ENCODE measurements at places on chromosomes 7 and 10.

- no peak for DNase-seq
Observed at GRCh38 chr10:92750791-92751533, 61.2 kb downstream of the HHEX start.

- DNase-seq, result no peak
Observed at GRCh38 chr7:30467271-30467670, 11.3 kb downstream of the NOD1 start.

- no peak for DNase-seq
Observed at GRCh38 chr7:30971440-30971839, 7.7 kb downstream of the GHRHR start.

- no peak for DNase-seq
Observed at GRCh38 chr10:100567826-100568225, 32.1 kb downstream of the HIF1AN start.

GRCh38 chr10:16809074-16809718 lies 8.0 kb downstream of the RSU1 start:
- DNase-seq, result peak; percentile 60

DNA sequence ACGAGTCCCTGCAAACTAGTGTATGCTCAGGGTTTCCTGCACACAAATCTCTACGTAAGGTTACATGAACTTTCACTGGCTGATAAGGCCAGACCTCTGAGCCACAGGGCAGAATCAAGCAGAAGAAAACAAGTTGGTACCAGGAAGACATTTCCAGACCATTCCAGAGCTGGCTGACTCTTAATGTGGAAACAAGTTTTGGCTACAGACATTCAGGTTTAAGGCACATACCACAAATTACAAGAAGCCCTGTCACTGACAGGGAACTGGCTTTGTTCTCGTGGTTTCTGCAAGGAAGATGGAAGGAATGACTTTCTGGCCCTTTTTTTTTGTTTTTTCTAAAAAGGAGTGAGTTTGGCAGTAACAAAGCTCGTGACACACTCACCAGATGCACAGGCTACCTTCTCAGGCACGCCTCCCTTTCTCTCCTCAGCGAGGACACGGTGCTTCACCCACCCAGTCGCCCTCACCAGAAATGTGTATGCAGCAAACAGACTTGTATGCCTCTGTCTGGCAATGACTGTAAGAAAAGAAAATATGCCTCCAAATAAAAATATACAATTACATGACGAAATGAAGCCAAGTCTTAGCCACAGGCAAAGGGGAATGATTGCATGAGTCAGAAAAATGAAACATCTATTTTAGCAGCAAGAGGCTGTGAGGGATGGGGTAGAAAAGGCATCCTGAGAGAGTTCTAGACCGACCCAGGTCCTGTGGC lies 22.6 kb downstream of the PLAC9 start:
- no peak for DNase-seq

- DNase-seq, result no peak
Observed at GRCh38 chr7:157925383-157925875, 588.6 kb downstream of the DNAJB6 start.

- DNase-seq, result no peak
Observed at GRCh38 chr7:44665531-44666213, 59.2 kb downstream of the OGDH start.

GRCh38 chr7:138886501-138886917 lies 88.5 kb upstream of the ATP6V0A4 start:
- DNase-seq, result no peak

DNA sequence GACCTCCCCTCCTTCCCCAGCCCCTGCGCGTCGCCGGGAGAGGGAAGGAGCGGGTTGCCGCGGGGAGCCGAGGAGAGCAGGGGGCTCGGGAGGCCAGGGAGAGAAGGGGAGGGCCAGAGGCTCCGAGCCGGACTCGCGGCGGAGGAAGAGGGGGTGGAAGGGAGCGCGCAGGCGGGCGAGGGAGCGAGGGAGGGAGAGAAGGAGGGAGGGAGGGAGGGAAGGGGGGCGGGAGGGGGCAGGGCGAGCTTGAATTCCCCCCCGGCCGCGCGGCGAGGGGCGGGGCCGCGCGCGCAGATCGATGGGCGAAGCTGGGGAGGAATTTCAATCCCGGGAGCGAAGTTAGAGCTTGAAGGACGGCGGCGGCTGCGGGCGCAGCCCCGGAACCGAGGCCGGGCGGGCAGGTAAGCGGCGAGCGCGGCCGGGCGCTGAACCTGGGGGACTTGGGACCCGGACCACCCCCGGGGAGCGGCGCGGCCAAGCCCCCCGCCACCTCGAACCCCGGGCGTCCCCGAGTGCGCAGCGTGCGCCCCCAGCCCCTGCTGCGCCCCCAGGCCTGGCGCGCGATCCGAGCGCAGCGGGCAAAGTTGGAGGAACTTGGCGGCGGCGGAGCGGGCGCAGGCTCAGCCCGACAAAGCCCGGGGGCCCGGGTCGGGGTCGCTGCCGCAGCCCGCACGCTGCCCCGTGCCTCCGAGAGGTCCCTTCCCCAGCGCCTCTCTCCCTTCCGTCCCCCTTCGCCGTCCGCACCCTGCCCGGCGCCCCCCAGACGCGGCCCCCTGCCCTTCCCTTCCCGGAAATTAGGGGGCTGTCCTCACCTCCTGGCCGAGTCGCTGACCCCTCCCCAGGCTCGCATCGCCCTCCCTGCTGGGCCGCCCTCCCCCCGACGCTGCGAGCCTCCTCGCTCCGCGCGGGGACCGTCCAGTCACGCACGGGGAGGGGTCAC lies at the start of gene ELFN1:
ELFN1 (plus strand) TSS at position 324 of the 940 bp plus-strand sequence. CDS start 74,320 bp downstream, outside the sequence.
- DNase-seq, result no peak

GRCh38 chr10:28873540-28873939 lies 196.2 kb downstream of the BAMBI start:
- no peak for DNase-seq

DNA sequence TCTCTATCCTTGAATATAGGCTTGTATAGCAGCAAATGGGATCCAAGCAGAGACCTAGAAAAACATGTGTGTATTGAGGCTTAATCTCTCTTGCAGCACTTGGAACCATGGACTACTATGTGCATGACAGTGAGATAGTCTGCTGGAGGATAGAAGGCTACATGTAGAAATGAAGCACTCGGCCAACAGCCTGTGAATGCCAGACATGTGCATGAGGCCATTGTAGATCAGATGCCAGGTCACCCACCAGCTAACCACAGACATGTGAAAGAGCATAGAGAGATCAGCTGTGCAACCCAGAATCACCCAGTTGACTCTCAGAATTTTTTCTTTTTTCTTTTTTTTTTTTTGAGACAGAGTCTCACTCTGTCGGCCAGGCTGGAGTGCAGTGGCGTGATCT lies 90.9 kb downstream of the NT5C2 start:
- DNase-seq, result no peak
